ENCODE measurements at places on chromosomes 7 and 10.

DNA sequence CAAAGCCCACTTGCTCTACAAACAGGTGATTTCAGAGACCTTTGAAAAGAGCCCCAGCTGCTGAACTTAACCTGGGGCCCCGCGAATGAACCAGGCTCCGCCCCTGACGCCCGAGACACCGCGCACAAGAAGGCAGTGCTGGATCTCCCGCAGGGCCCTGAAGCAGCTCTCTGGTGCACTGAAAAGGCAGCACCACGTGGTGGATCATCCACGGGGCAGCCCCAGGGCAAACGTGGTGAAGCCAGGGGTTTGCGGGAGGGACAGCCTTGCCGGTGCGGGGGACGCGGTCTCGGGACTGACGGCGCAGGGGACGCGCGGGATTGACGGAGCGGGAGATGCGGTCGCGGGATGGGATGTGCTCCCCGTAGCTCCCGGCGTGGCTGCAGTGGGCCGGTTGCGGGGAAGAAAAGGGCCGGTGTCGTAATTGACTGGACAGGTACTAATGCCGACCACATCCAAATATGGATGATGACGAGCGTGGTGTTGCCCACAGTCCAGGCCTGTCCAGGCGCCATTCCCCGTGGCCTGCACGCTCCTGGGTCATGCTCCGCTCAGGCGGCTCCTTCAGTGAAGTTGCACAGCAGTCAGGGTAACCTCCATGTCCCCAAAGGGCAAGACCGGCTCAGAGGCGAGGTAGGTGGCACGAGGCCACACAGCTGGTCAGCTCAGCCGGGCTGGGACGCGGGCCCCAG is 421.1 kb downstream of the DNAJB6 start:
- DNase-seq = no peak

- DNase-seq = no peak
Measured at GRCh38 chr10:133195096-133195495, 34.9 kb upstream of the UTF1 start.

- no peak for DNase-seq
Measured at GRCh38 chr10:65723525-65723924, 1202.3 kb upstream of the LRRTM3 start.

DNA sequence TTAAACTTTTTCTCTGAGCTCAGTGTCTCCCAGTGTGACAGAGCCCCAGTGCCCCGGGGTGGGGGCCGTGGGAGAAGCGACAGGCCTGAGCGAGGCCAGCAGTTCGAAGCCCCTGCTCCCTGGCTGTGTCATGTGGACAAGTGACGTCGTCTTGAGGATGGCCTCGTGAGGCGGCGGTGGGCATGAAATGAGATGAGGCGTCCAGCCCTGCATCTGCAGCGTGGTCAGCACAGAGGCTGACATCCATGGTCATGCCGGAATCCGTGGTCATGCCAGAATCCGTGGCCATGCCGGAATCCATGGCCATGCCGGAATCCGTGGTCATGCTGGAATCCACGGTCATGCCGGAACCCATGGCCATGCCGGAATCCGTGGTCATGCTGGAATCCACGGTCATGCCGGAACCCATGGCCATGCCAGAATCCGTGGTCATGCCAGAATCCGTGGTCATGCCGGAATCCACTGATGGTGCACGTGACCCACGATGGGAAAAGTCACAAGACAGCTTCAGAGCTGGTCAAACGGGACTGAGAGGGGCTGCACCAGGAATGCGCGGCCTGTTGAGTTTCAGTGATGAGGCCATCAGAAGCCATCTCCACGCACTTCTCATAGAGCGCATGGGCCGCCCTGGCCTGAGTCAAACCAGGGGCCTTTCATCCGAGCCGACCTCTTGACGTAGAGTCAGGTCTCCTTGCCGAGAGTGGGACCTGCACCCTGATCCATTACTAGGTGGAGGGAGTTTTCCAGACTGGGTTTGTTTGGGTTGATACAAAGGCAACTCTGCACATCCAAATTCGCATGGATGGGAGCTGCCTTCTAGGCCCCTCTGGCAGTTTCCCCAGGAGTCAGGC is 342.5 kb downstream of the PTPRN2 start:
- DNase-seq = no peak

DNA sequence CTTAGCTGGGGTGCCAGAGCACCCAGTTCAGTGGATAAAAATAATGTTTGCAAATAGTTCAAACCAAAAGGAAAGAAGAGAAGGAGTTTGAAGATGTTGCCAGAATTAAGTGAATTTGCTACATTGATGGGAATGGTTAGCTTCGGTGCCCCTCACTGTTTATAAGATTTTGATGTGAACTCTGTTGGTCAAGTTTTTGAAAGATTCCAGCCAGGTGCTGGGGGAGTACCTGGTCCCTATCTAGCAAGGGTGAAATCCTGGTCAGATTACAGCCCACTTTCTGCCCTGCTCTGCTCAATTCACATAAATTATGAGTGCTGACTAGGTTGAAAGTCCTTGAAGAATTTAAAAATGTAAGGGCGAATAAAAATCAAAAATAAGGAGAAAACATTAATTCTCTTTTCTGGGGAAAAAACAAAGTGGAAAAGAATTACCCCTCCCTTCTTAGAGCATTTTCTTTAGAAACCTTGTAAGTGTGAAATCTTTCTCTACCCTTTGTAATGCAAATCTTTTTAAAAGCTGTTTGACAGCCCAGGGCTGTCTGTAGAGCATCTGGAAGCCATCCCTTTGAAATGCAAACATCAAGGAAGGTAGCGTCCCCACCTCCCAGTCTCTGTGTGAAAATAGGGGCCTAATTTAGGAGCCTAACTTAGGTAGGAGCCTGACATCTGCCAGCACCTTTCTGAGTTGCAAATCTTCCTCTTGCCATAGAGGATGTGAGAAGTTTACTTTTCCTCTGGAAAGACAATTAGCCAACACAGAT is 1.4 kb upstream of the GIMAP5 start:
- no peak for DNase-seq

- peak; percentile 11 for DNase-seq
Measured at GRCh38 chr7:74617180-74617744, 40.3 kb upstream of the GTF2I start.

- DNase-seq = no peak
Measured at GRCh38 chr7:78279032-78279431, 480.5 kb downstream of the PHTF2 start.

GRCh38 chr7:140062118-140062527 is 628 bp downstream of the PARP12 start:
- DNase-seq = no peak

DNA sequence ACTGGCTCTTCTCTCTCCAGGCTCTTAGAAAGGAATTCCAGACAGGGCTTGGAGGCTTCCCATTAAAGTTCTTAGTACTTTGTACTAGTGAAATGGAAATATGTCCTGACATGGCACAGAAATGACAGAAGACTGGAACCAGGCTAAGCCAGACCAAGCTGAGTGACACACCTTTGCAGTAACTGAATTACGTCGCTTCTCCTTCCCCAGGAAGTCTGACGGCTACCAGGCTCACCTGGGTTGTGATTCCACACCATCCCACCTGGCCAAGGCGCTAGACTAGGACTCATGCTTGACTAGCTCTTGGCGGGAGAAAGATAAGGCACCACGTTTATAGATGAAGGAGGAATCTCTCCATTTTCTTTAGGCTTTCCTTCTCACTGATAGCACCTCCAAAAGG is 50.7 kb upstream of the KCNIP2 start:
- no peak for DNase-seq

- DNase-seq = no peak
Measured at GRCh38 chr7:158997471-158997870, 141.1 kb downstream of the DYNC2I1 start.

- DNase-seq = no peak
Measured at GRCh38 chr7:23491502-23491901, 21.2 kb upstream of the IGF2BP3 start.

GRCh38 chr10:80344912-80345311 is 11.6 kb downstream of the DYDC1 start:
- DNase-seq = no peak

DNA sequence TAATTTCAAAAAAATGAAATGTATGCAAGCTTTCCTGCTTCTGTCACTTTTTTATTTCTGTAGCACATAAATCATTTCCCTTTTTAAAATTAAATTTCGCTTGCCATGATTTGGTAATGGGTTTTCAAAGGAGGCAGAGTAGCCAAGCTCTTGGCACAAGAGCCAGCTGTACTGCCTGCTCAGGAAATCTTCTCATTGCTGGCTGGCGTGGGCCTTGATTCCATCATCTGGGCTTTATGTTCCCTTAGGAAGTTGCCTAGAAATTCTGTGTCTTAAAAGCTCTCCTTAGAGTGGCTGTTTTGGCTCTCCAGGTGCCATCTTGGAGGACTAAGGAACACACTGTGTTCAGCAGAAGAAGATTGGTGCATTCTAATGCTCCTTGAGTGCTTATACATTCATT is 107.4 kb downstream of the ARID5B start:
- DNase-seq = no peak

- DNase-seq = no peak
Measured at GRCh38 chr7:47520406-47520805, 61.5 kb downstream of the TNS3 start.

GRCh38 chr7:132685277-132685676 is 109.0 kb upstream of the PLXNA4 start:
- no peak for DNase-seq

DNA sequence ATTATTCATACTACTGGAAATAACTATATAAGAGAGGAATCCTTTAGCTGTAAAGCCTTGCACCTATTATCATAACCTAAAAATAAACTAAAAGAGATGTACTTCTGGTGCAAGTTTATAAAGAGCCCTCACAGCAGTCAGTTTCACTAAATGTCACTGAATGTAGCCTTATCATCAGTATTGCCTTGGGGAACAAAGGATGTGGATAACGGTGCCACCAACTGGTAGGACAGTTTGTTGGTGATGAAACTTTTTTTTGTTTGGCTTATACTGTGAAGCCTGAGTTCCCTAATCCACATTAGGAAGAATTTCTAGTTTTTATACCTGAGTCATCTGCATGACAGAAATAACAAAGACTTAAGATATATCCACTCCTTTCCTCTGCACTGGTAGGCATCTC is 117.9 kb upstream of the COL1A2 start:
- DNase-seq = no peak

DNA sequence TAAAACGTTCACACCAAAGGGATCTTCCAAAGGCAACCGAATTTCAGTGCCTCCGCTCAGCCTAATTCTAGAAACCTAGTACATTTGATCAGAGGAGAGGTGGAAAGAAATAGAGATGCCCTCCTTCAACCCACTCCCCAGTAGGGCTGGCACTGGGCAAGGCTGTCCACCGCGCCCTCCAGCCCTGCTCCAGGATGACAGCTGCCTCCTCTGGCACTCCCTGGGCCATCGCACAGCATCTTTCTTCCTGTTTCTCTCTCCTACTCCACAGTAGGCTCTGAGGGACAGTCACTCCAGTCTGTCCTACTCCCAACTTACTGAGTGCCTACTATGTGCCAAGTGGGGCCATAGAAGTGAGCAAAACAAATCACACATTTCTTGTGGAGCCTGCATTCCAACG is 226.2 kb downstream of the SKIDA1 start:
- DNase-seq = no peak

DNA sequence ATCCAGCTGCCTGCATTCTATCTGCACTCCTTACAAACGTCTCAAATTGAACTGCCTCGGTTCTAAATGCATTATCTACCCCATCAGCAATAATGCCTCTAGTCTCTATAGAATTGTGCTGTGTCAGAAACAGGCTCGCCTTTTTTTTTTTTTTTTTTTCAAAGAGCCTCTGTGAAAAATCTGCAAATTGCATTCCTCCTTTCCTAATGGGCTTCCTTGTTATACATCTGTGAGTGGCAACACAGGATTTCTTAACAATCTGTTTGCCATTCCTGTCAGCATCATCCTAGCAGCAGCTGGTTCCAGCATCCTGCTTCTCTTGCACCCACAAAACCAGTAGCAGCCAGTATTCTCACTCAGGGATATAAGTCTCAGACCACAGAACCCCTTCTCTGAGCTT is 413.5 kb upstream of the SEMA3D start:
- no peak for DNase-seq

DNA sequence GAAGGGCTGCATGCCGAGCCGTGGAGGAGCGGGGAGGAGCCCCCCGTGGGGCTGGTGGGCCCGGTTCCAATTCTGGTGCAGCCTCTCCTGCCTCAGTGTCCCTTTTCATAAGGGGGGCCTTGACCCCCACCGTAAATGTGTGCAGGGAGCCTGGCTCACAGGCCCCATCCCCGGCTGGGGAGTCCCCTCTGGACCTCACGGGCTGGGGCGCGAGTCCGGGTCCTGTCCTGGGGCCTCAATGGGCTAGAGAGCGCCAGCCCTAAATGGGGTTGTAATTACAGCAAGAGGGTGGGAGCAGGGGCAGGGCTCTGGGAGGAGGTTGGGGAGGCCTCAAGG is 203.0 kb downstream of the ELFN1 start:
- DNase-seq = no peak

Measured in stimulated activated CD4-positive, alpha-beta T cell treated with anti-CD3 and anti-CD28 coated beads, Interleukin-12 subunit alpha, Interleukin-12 subunit beta, amount 100 ng/mL, for 24 hours (primary cell).